Right renal cortex interstitium (tissue), 3 donors: ENCODE measurements at places on chromosomes 4 and X. TPM values are rescaled to one million over a fixed set of nuclear protein-coding genes. Genes with fewer than 3 reads are reported as not detected.

- no peak for DNase-seq
These were observed 324.9 kb downstream of the PPP3CA start for GRCh38 chr4:101022151-101023024.

DNA sequence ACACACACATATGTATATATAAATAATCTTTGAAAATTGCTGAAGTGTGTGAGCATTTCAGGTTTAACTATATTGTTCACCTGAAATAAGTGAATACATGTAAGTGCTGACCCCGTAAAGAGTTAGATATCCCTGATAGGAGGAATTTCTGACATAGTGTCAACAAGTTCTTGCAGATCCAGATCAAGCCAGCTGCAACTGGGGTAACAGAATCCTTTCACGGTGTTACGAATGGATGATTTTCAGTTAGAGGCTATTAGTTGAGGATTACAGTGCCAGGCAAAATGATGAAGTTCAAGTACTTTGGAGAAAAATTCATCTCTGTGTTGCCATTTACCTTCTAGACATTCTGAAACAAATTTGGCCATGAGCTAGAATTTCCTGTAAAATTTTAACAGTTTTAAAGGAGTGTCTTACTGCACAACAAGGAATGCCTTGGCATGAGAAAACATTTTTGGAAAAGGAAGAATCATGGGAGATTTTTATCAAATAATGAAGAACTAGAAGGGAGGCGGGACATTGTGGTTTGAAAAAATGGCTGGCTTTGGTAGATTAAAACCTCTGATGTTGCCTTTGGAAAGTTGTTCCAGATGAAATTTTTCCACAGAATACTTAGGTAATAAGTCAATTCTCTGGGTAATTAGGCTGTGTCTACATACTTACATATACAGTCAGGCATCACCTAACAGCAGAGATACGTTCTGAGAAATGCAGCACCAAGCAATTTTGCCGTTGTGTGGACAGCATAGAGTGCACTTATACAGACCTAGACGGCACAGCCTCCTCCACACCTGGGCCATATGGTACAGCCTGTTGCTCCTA lies 84.4 kb upstream of the FAT1 start:
- no peak for DNase-seq

DNA sequence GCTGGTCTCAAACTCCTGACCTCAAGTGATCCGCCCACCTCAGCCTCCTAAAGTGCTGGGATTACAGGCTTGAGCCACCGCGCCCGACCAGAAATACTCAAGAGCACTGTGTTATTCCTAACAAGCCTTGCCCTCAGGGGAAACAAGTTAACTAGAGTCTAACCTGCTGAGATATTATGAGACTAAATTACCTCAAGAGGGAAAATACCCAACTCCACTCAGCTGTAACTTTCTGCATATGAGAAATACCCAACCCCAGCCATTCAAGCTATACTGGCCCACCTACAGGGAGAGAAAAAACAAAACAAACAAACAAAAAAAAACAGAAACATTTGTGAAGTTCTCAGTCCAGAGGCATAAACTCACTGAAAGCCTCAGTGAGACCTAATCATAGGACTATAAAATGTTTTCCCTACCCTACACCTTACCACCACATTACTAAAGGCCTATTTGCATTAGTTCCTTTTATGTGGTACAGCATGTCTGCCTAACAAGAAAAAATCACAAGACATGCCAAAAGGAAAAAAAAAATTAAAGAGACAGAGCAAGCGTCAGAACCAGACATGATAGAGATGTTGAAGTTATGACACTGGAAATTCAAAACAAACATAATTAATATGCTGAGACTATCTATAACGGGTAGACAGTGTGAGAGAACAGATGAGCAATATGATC lies 876.0 kb downstream of the FSTL5 start:
- DNase-seq: no peak

GRCh38 chrX:9403374-9403773 lies 61.5 kb upstream of the TBL1X start:
- no peak for DNase-seq

- DNase-seq: no peak
These were observed 11.5 kb downstream of the CXCL2 start for GRCh38 chr4:74087481-74087880.

DNA sequence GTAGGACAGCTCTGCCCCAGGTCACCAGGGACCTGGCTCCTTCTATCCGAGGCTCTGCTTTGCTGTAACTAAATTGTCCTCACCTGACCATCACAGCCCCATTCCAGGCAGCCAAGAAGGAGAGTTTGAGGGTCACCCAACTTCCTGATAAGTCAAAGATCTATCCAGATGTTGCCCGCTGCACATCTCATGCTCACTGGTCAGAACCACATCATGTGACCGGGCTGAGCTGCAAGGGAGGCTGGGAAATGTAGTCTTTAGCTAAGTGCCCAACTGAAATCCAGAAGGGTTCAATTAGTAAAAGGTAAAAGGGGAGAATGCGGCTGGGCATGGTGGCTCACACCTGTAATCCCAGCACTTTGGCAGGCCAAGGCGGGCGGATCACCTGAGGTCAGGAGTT lies 18.4 kb downstream of the HMX1 start:
- DNase-seq: no peak

- DNase-seq: no peak
These were observed 1.5 kb downstream of the EVC start for GRCh38 chr4:5712517-5712916.

Gene ETFDH
- 34.0 TPM for polyA plus RNA-seq
